CD4-positive, alpha-beta T cell (primary cell): ENCODE measurements at places on chromosomes 5 and 9.

DNA sequence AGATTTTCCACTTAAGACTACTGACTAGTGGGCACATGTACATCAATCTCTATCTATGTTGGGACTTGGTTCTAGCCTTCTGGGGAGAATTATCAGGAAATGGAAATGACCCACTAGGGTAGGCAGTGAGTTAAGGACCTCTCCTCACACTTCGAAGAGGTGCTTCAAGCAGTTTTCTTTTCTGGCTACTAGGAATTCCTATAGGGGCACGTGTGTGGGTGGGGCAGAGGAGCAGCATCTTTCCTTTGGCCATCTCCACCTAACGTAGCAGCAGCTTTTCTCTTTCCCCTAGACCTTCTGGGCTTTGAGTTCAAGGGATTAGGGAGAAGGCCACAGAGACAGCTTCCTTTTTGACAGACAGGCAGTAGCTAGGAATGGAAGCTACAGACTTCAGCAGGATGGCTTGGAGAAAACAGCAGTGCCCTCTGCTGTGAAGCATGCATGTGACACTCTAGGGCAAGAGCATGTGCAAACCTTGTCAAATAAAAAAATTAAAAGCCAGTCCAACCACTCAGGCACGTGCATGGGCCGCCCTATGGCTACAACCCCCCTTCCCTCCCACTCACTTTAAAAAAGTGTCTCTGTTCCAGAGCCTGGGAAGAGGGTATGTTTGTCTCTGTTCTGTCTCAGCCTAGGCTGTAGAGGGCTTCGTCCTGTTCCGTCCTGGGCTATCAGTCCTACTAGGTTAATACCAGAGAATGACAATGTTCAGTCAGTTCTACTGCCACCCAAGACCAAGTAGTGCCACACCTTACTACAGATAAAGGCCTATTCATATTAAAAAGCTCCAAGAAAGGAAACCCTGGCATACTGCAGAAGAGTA lies 8.7 kb upstream of the GFRA3 start:
- no peak for DNase-seq

GRCh38 chr5:116542619-116543018 lies 32.0 kb downstream of the SEMA6A start:
- DNase-seq, result no peak

DNA sequence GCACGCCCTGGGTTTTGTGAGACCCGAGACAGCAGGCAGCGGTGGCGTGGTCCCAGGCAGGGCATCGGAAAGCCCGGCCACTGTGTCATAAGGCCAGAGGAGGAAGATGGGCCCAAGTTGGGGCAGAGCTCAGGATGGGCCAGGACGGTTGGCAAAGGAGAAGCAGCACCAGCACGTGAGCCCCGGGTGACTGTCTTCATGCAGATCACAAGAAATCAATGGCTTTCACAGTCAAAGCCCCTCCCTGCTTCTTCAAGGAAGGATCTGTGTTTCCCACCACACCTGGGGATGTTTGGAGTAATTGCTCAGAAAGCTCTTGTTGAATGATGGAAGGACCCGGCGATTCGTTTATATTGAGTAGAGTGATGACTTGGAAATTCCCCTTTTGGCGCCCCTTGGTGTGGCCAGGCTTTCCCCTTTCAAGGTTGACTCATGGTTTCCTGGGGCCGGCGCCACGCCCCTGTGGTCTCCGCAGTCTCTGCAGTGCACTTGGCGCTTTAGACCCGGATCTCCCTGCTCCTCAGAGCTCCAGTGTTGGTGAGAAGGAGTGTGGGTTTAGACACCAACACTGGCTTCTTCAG lies 52.1 kb downstream of the IL31RA start:
- peak; percentile 59 for DNase-seq

DNA sequence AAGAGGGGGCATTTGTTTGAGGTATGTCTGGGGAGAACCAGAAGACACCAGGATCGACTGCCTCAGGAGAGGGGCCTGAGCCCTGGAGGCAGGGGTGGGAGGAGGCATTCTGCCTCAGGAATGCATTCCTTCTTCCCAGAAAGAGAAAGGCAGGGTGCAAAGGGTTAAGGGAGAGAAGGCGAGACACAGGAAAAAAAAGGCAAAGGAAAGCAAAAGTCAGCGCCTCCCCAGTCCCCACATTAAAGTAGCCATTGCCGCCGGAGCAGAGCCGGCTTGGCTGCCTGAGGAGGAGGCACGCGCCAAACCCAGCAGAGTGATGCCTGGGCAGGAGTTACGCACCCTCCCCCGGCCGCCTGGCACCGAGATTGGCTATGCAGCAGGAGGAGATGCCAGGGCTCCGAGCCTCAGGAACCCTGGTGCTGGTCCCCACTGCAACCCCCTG lies 123.8 kb upstream of the PHYKPL start:
- DNase-seq, result no peak

GRCh38 chr9:92295827-92296258 lies 2.3 kb upstream of the IARS1 start:
- no peak for DNase-seq

DNA sequence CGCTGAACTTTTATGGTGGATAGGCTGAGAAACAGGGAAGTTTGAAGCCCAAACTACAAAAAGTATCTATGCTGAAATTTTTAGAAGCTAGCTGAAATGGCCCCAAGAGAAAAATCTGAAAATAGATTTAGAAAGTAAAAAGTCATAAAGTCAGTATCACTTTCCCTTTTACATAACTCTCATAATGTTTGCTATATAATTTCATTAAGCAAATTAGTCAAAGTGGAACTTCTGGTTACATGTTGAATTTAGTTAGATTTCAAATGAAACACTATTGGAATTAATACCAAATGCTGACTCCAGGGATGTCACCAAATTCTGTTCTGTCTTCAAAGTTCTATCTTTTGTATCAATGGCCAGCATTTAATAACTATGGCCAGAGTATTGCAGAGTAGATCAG lies 126.9 kb downstream of the TTC39B start:
- no peak for DNase-seq

DNA sequence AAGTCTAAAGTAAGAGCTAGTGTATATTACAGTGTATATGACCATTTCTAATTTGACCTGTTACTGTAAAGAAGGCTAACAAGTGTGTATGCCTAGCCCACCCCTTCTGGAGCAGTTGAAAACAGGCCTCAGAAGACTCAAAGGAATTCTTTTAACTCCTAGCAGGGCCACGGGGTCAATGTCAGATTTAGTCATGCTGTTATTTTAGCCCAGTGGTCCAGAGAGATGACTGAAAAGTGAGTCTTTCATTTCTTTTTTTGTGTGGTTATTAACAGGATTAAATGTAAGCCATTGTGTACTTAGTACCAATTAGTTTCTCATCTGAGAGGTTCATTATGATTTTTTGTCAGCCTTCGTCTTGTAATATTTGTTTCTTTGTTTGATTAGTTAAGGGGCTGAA lies 24.4 kb downstream of the ZCCHC7 start:
- DNase-seq, result no peak

DNA sequence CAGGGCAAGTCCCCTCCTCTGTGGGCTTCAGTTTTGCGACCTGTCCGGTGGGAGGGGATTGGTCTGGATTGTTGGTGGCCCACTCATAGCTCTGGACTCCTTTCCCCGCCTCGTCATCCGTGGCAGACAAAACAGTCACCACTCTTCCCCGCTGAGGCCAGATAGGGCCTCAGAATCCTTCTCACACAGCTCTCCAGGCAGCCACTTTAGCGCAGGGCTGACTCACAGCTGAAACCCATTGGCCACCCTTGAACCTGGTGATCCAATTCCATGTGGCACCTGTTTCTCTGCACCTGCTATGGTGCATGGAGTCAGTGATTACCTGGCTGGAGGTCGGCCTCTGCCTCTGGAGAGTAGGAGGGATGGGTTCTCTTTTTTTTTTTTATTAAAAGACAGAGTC lies 15.8 kb upstream of the CACFD1 start:
- DNase-seq, result no peak
